ENCODE measurements at places on chromosomes 2 and 18. TPM values are rescaled to one million over a fixed set of nuclear protein-coding genes. Genes with fewer than 3 reads are reported as not detected.

- no peak for DNase-seq
Observed at GRCh38 chr2:156565066-156565710, 129.0 kb downstream of the GPD2 start.

DNA sequence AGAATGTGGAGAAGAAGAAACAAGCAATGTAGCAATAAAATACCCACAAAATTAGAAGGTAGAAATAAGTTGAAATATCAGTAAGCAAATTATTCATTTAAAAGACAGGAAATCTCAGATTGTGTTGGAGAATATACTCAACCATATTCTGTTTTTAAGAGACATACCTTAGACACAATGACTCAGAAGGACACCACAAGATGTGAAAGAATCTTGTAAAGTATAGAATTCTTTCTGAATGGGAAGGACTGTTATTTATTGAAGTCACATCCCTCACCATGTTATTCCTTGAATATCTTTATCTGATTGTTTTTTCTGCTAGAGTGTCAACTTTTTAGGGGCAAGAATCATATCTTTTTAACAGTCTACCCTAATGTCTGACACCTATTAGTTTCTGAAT is 50.4 kb downstream of the CTAGE1 start:
- no peak for DNase-seq

- no peak for DNase-seq
Observed at GRCh38 chr2:221205103-221205673, 366.9 kb downstream of the EPHA4 start.

SH3YL1 gene
- 17.5 TPM for total RNA-seq

TNS1 gene
- total RNA-seq, result 0.29 TPM
